GM23248 (cell line): ENCODE measurements at places on chromosomes 7 and 10.

GRCh38 chr10:132701099-132701845 is 84.7 kb downstream of the NKX6-2 start:
- DNase-seq = no peak

GRCh38 chr7:44144968-44145478 is 3.9 kb upstream of the MYL7 start:
- no peak for DNase-seq

DNA sequence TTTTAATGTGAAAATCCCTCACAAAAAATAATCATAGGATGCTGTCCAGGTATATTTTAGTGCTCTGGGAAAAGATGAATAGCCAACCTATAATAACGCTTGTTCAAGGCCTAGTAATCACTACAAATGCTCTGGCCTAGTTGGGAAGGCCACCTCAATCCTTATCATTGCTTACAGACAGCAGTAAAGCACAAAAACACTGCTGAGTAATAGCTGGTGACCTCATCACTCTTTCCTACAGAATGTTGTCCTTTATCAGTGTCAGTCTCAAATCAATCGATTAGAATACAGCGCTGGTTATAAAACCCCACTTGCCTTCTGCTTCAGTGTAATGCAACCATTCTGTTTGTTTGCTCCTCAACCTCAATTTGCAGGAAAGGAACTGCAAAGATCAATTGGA is 72.6 kb upstream of the STEAP1 start:
- no peak for DNase-seq

GRCh38 chr10:24800861-24801260 is 77.2 kb upstream of the ARHGAP21 start:
- DNase-seq = no peak

GRCh38 chr7:153886506-153887441 is 165.4 kb upstream of the DPP6 start:
- DNase-seq = peak; percentile 1

DNA sequence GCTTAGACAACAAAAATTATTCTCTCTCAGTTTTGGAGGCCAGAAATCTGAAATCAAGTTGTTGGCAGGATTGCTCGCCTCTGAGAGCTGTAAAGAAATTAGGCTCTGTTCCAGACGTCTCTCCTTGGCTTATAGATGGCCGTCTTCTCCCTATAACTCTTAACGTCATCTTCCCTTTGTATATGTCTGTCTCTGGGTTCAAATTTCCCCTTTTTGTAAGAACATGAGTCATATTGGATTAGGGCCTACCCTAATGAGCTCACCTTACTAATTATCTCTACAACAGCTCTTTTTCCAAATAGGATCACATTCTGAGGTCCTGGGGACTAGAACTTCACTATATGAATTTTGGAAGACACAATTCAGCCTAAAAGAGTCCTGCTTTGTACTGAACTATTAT is 22.4 kb downstream of the GALNTL5 start:
- no peak for DNase-seq

- no peak for DNase-seq
Observed at GRCh38 chr7:142450206-142450605, 192.3 kb upstream of the PRSS58 start.

DNA sequence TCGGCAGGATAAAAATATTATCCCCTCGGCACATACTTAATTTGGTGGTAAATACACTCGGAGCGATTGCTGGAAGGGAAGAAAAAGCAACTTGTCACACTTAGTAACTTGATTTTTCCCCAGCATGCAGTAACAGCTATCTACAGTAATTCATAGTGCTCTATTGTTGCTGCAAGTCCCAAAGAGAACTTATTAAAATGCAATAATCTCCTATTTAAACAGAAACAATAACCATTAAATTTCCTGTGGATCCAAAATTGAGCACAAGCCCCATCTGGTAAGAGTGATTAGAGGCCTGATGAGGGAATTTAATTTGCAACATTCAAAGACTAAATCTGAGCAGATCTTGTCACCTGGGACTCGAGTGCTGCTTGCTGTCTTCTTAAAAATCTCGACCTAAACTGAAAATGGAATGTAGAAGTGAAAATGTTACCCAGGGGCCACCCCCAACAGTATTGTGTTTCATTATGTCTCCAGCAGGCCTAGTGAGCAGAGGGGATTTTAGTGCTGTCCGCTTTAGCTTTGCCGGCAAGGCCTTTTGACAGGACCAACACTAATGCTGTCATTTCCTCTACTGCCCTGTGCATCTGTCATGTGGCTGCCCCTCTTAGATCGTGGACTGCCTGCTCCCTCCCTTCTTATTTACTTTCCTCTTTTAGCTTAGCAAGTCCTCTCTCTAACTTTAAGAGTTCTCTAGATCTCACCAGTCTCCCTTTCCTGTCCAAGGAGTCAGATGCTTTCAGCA is 639.7 kb downstream of the AUTS2 start:
- no peak for DNase-seq

GRCh38 chr7:38147005-38147404 is 31.0 kb upstream of the STARD3NL start:
- DNase-seq = peak; percentile 2

DNA sequence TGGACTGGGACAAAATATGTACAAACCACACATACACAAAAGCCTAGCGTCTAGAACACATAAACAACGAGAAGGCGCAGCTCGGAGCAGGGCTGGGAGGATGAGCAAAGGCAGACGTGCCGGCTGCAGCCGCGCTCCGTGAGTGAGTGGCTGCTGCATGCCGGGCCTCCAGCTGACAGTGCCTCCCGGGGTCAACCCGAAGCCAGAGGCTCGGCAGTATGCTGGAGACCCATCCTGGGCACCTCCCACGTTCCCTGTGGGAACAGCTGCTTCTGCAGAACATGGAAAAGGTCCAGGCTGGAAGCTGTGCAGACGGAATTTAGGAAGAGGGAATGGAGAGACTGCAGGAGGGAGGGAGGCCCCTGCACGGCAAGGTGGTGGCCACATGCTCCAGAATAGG is 3.6 kb upstream of the GPR146 start:
- peak; percentile 81 for DNase-seq

- DNase-seq = peak; percentile 98
Observed at GRCh38 chr7:140348161-140348849, 50.0 kb downstream of the SLC37A3 start.

GRCh38 chr10:119112056-119112455 is 8.1 kb downstream of the DENND10 start:
- DNase-seq = peak; percentile 87

GRCh38 chr10:43203448-43204041 is 63.3 kb downstream of the RASGEF1A start:
- DNase-seq = no peak

- no peak for DNase-seq
Observed at GRCh38 chr10:113067501-113067900, 117.5 kb downstream of the TCF7L2 start.

- no peak for DNase-seq
Observed at GRCh38 chr10:46308113-46308415, 21.3 kb downstream of the ANTXRL start.

DNA sequence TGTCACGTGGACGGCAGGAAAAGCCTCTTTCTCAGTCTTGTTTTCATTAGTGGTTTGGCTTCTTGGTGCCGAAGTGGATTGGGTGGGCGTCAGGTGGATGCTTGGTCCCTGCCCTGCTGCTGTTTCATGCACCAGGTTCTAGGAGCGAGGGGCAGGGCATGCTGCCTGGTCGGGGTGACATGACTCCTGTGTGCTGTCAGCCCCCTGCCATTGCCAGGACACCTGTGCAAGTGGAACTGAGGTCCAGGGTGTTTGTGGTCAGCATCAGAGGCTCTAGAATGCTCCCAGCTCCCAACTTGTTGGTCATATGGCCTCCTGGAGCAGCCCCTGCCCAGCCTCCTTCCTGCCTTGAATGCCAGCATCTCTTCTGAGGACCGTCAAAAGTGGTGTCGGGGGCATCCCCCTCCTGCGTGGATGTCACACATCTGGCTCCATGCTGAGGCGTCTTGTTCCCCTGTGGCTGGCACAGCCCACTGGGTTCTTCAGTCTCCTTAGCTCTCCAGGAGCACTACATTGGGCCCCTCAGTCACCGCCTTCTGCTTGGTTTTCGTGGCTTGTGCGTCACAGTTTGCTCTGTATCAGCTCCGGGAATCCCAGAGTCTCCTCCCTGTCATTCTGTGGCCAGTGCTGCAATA is 24.8 kb downstream of the ADCY1 start:
- DNase-seq = no peak

DNA sequence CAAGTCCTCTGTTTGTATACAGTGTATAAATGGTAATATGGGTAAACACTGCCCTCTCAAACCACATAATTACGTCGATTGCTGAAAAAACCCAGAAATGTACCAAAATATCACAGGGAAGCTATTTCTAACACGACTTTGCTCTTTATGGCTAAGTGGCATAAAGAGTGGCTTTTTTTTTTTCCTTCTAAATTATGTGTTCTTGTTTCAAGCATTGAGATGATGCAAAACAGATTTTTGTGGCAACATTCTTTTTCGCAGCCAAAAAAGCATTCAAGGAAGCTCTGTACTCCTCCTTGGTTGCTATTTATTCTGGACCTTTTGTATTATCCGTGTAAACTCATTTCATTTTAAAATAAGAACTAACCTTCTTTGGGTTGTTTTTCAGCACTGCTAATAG is 138.9 kb downstream of the VTI1A start:
- peak; percentile 63 for DNase-seq
